Kidney epithelial cell (primary cell): ENCODE measurements at places on chromosomes 2 and 18. TPM values are rescaled to one million over a fixed set of nuclear protein-coding genes. Genes with fewer than 3 reads are reported as not detected.

PRPF40A gene
- 126 and 138 TPM in 2 replicates for total RNA-seq

COBLL1 gene
- 57.2 and 60.8 TPM in 2 replicates for total RNA-seq

CAPG gene
- 260 and 284 TPM in 2 replicates for total RNA-seq

ZSWIM2 gene
- total RNA-seq, result not detected in 2 replicates

ARHGAP28 gene
- 4.6 and 6.0 TPM in 2 replicates for total RNA-seq

ALPP gene
- total RNA-seq, result not detected in 2 replicates

TMEM37 gene
- 1.2 TPM in 1 of 2 replicates, not detected in the other for total RNA-seq

KCNG3 gene
- 0.55 and 0.79 TPM in 2 replicates for total RNA-seq

MFSD2B gene
- not detected in 2 replicates for total RNA-seq

GBX2 gene
- 0.84 and 3.0 TPM in 2 replicates for total RNA-seq

SLC9A4 gene
- total RNA-seq, result 2.2 and 3.2 TPM in 2 replicates

DLX1 gene
- total RNA-seq, result 0.17 TPM in 1 of 2 replicates, not detected in the other

XIRP2 gene
- total RNA-seq, result 0.29 TPM in 1 of 2 replicates, not detected in the other

GNLY gene
- total RNA-seq, result not detected in 2 replicates

AQP4 gene
- total RNA-seq, result under 0.01 TPM in 1 of 2 replicates, not detected in the other

HOXD4 gene
- 5.4 and 13.8 TPM in 2 replicates for total RNA-seq

NEU2 gene
- total RNA-seq, result not detected in 2 replicates

NAB1 gene
- 21.8 and 25.4 TPM in 2 replicates for total RNA-seq

SNTG2 gene
- 0.38 and 0.68 TPM in 2 replicates for total RNA-seq

COLEC11 gene
- total RNA-seq, result not detected in 2 replicates

MYO7B gene
- 0.50 and 0.62 TPM in 2 replicates for total RNA-seq

AQP12A gene
- total RNA-seq, result not detected in 2 replicates

TAF4B gene
- 6.9 and 9.5 TPM in 2 replicates for total RNA-seq

CCDC74A gene
- 24.2 and 33.3 TPM in 2 replicates for total RNA-seq

DNAH7 gene
- total RNA-seq, result 0.55 and 2.1 TPM in 2 replicates

SERPINB3 gene
- total RNA-seq, result not detected in 2 replicates

COLEC12 gene
- total RNA-seq, result 1.2 and 1.8 TPM in 2 replicates

PLCD4 gene
- total RNA-seq, result 0.08 and 0.27 TPM in 2 replicates

SERPINB4 gene
- not detected in 2 replicates for total RNA-seq

FTCDNL1 gene
- total RNA-seq, result 0.29 and 1.3 TPM in 2 replicates

IL36G gene
- not detected in 2 replicates for total RNA-seq

CCDC85A gene
- 0.27 and 0.29 TPM in 2 replicates for total RNA-seq

DUSP19 gene
- 0.58 and 1.0 TPM in 2 replicates for total RNA-seq

BUB1 gene
- total RNA-seq, result 10.2 TPM in 2 replicates

SPR gene
- 15.0 and 18.3 TPM in 2 replicates for total RNA-seq

STAMBP gene
- total RNA-seq, result 34.0 and 42.5 TPM in 2 replicates

SKA1 gene
- total RNA-seq, result 4.1 and 5.1 TPM in 2 replicates

EML6 gene
- total RNA-seq, result 0.63 and 4.7 TPM in 2 replicates

SAG gene
- total RNA-seq, result not detected in 2 replicates

MOGAT1 gene
- not detected in 2 replicates for total RNA-seq

MAP2 gene
- total RNA-seq, result 53.3 and 58.1 TPM in 2 replicates

EFEMP1 gene
- 35.8 and 40.7 TPM in 2 replicates for total RNA-seq

ERFE gene
- total RNA-seq, result 106 and 113 TPM in 2 replicates

ERMN gene
- total RNA-seq, result not detected in 2 replicates

FN1 gene
- total RNA-seq, result 2,584 and 2,610 TPM in 2 replicates

ASIC4 gene
- total RNA-seq, result not detected in 2 replicates

LYPD6 gene
- total RNA-seq, result 3.4 and 3.7 TPM in 2 replicates

MYL12B gene
- 535 and 537 TPM in 2 replicates for total RNA-seq

ATOH8 gene
- total RNA-seq, result 0.41 and 1.0 TPM in 2 replicates

GPR75 gene
- 0.96 and 1.6 TPM in 2 replicates for total RNA-seq

MDH1B gene
- total RNA-seq, result 1.8 and 2.7 TPM in 2 replicates

DNAJC5G gene
- not detected in 2 replicates for total RNA-seq
